ENCODE measurements at places on chromosomes 11 and 22.

DNA sequence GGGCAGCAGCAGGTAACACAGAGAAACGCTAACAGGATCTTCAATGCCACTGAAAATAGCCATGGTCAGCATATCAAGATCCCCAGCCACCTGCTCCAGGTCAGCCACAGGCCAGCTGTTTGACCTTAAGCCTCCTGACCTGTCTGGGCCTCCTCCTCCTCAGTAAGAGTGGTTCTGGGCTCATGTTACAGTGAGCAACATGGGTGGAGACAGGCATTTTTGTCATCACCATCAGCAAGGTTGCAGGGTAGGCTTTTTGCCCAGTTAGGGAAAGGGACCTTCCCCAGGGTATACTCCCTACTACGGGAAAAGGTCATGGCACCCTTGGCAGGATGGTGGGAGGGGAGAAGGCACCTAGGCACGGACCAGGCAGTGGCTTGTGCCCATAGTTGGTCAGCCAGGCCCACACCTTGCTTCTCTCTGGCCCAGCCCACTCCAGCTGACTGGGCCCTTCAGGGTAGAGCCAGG lies 131.8 kb upstream of the PARVA start:
- DNase-seq = no peak

DNA sequence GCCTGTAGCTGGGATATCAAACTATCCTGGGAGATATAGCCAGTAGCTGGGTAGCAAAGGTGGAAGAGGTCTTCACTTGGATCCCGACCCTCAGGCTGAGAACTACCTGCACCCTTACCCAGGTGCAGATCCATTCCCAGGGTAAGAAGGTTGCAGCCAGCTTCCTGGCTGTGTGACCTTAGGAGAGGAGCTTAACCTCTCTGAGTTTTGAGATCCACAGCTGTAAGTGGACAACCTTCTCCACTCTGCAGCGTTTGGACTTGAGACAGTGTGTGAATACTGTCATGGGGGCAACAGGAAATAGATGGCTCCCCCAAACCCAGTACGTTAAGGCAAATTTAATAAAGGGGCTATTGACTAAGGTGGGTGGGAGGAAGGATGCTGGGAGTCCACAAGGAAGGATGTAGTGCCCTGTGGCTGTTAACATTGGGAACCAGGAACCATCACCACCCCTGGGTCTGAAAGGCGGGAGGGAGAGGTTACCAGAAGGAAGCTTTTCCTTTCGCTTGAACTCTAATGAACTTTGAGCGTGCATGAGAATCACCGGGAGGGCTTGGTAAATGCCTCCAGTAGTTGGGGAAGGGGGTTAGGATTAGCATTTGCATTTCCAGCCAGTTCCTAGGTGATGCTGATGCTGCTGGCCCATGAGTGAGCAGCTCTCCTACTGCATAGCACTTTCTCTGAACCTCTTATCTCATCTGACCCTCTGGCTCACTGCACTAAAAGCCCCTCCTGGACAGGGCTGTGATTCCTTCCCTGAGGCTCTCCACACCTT lies 24.4 kb downstream of the SGSM1 start:
- DNase-seq = no peak

GRCh38 chr11:27290261-27291050 lies 72.6 kb downstream of the CCDC34 start:
- no peak for DNase-seq

GRCh38 chr11:113789675-113790320 lies 10.2 kb downstream of the CLDN25 start:
- DNase-seq = no peak

GRCh38 chr11:15884141-15884540 lies 472.2 kb downstream of the SOX6 start:
- DNase-seq = no peak

DNA sequence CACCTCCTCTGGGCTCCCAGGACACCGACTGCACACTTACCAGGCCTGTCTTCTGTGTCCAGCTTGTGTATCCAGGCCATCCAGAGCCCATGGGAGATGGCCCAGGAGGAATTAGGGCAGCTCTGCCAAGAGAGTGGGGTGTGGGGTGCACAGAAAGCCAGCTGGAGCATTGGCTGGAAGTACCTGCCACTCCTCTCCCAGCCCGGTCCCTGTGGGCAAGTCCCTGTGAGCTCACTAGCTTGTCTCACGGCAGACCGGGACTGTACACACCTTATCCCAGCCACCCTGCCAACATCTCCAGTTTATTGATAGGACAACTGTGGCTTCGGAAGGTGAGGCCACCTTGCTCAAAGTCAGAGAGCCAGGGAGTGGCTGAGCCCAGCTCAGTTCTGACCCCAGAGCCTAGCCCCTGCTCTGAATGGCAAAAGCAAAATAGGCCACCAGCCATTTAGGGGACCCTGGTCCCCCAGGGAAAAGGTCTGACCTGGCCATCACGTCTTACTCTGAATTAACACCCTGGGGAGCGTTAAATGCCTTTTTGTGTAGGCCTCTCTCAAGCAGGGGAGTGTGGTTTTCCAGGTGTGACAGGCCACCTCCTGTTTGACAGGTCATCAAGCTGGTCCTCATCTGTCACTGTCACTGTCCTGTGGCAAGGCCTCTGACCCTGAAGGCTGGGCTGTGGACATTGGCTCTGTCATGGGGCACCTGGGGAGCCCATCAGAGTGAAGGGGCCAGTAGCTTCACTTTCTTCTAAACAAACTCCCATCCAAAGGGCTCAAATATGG lies 15.1 kb downstream of the UQCR10 start:
- DNase-seq = no peak

DNA sequence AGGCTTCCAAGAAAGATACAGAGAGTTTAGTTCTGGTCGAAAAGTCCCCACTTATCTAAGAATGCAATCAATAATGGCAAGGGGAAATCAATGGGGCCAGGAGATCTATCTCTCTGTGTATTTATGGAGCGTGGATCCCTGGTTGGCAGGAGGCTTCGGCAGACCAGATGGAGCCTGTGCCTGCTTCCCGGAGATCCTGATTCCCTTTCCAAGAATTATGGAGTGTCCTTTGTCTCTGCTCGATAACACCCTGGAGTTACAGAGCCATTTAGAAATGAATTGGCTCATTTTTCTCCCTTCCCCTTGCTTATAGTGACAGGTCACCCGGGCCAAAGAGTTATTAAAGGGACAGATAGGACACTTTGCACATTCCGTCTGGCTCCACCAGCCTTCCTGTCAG lies 92.4 kb downstream of the ISX start:
- DNase-seq = no peak

- no peak for DNase-seq
Observed at GRCh38 chr11:112186304-112186703, 11.0 kb downstream of the BCO2 start.

DNA sequence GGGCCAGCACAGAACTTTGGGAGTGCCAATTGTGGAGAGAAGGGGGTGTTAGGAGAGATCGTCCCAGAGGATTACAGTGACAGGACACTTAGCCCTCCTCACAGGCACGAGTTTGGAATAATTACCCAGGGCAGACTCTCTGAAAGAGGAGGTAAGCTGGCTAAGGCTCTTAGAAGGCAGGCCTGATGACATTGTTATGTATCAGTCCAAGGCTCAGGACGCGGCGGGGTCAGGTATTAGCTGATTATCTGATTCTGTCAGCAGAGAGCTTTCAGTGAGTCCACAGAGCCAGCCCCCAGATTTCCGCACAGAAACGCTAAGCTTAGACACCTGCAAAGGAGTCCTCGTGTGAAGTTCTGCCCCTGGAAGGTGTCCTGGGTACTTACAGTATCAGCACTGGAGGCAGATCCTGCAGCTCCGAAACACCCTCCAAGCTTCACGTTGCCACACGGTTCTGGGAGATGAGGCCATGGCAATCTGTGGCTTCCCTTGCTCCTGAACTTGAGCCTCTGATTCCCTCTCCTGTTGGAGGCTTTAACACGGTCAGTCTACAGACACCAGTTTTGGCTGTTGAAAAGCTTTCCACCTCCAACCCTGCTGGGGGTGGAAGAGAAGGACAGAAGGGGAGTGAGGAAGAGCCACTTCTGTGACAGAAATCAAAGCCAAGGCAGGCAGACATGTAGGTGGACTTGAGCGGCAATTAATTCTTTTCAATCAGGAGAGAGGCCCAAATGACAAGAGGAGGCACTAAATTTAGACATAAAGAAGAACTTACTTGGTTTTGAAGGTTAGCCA lies 123.6 kb upstream of the CADM1 start:
- no peak for DNase-seq

DNA sequence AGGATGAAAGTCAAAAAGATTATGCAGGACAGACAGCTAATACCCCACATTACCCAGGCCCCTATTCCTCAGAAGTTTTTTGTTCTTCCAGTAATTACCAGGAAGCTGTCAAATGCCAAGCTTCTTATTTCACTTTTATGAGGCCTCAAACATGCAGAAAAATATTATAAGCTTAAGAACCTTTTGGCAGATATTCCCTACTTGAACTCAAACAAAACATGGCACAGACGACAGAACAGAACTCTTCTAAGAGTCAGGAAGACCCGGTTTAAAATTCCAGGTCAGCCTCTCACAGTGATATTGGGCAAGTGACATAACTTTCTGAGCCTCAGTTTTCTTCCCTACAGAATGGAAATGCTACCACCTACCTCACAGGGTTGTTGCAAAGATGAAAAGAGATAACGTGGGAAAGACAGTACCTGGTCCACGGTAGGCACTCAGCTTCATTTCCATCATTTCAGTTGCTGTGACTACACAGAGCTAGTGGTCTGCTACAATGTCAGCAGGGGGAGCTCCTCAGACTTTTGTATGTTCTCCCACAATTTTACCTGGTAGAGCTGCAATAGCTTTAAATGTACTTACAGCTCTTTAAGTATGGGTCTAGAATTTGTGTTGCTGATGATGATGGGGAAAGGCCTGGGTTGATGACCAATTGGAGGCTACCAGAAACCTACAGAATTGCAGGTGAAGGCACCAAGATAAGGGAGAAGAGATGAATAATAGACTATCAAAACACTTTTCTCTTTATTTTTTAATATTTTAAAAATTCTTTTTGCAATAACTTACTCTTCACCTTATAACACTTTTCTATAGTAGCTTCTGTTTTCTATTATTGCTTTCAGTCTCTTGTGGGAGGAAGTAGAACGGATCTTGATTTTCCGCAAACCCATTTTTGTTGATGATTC lies 98.3 kb upstream of the CHRM4 start:
- DNase-seq = peak; percentile 7

DNA sequence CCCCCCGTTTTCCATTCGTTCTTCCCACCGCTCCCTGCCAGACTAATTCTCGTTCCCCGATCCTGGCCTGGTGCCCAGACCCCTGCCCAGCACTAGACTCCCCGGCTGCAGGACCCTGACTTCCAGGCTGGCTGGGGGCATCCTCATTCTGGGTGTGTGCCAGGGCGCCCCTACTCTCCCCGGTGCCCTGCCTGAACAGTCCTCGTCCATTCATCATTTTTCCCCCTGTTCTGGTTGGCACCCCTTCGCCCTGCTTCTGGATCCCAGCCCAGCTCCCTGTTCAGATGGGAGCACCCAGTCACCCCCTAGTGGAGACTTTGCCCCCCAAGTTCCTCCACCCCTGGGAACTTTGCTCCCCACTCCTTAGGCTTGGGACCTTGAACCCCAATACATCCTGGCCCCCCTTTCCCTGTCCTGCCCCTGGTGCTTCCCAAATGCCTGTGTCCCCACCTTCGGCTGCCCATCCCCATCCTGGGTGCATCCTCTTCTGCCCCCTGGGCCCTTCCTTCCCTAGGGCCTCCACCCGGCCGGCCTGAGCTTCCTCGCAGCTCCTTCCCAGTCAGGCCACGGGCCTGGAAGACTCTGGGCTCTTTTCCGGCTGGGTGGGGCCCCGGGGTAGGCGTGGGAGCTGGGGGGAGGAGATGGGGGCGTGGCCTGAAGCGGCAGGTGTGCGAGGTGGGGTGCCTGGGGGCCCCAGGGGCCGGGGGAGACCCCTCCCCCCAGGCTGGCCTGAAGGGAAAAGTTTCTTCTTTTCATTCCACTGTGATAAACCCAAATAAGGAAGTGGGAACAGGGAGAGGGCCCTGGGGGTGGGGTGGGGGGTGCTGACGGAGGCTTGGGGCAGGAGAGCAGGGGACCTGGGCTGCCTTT lies 908 bp downstream of the PLCB3 start:
- no peak for DNase-seq

- DNase-seq = no peak
Observed at GRCh38 chr22:19201130-19201868, 22.8 kb upstream of the SLC25A1 start.

DNA sequence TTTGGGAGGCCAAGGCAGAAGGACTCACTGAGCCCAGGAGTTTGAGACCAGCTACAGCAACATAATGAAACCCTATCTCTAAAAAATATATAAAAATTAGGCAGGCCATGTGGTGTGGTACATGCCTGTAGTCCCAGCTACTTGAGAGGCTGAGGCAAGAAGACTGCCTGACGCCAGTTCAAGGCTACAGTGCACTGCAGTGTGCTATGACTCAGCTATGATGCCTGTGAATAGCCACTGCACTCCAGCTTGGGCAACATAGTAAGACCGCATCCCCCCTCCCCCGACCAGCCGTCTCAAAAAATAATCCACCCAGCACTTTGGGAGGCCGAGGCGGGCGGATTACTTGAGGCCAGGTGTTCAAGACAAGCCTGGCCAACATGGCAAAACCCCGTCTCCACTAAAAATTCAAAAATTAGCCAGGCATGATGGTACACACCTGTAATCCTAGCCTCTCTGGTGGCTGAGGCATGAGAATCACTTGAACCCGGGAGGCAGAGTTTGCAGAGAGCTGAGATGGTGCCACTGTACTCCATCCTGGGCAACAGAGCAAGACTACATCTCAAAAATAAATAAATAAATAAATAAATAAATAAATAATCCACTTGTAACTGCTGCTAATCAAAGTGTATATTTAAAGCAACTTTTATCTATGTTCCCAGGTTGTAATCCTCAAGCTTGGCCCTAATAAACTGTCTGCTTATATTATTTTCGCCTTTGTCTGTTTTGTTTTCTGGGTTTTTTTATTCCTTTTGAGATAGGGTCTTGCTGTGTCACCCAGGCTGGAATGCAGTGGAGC lies 7.8 kb downstream of the HPS5 start:
- DNase-seq = no peak

DNA sequence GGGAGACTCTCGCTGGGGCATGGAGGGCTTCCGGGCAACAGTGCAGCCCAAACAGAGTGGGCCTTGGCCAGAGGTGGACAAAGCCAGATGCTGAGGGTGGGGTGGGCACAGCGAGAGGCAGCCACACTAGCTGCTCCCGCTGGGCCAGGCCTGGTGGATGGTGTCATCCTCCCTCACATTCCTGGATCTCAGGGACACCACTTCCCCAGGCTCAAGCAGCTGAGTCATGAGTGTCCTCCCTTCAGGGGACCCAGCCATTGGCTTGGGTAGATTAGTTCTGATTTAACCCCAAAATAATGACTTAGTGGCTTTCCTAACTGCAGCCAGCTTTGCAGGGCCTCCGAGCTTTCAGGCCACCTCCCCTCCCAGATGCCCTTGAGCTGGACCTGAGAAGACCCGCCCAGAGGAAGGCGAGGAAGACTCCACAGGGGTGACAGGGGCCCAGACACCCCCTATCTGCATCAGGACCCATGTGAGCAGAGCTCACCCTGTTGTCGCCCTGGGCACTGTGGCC lies 25.9 kb upstream of the WNT7B start:
- DNase-seq = no peak

- DNase-seq = no peak
Observed at GRCh38 chr11:96338910-96339705, 3.9 kb downstream of the MAML2 start.

Measured in NCI-H2107 (cell line).